ENCODE measurements at places on chromosomes 16 and 17.

- no peak for DNase-seq
Measured at GRCh38 chr17:47632991-47633390, 16.7 kb upstream of the KPNB1 start.

GRCh38 chr16:22297114-22297870 is at the start of gene POLR3E:
POLR3E (plus strand) TSS chr16:22297409; CDS start chr16:22302969, 5,560 bp downstream.
- peak; percentile 100 for DNase-seq

DNA sequence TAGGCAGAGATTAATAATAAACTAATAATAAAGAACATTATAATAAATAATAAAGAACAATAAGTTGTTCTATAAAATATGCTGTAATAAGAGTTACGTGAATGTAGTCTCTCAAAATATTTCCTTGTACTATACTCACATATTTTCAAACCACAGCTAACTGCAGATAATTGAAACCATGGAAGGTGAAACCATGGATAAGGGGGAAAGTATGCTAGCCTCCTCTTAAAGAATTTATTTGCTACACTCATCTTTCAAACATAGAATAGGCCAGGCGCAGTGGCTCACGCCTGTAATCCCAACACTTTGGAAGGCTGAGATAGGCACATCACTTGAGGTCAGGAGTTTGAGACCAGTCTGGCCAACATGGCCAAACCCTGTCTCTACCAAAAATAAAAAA is 18.5 kb downstream of the CYTH1 start:
- DNase-seq: no peak

DNA sequence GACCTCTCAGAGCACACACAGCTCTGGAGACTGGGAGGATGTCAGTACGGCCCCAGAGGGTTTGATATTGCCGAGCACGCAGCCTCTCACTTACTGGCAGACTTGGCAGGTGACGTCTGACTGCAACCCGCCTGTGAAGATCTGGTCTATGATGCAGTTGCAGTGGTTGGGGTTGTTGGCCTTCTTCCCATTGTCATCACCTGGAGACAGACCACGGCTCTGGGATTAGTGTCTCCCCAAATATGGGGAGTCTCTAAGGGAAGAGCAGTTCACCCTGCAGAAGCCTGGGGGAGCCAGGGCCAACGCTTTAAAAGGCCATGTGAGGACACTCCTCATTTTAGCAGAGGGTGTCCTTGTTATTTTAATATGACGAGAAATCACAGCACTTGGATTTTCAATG is 30.1 kb downstream of the USP22 start:
- no peak for DNase-seq

- peak; percentile 33 for DNase-seq
Measured at GRCh38 chr17:75877752-75878173, 618 bp downstream of the TRIM47 start.

- no peak for DNase-seq
Measured at GRCh38 chr17:1908699-1909309, 79.0 kb downstream of the RPA1 start.

- no peak for DNase-seq
Measured at GRCh38 chr16:80664226-80664625, 123.4 kb downstream of the DYNLRB2 start.

GRCh38 chr17:75400326-75400939 is 5.0 kb downstream of the GRB2 start:
- no peak for DNase-seq

GRCh38 chr16:3835089-3835602 is 45.4 kb downstream of the CREBBP start:
- no peak for DNase-seq

DNA sequence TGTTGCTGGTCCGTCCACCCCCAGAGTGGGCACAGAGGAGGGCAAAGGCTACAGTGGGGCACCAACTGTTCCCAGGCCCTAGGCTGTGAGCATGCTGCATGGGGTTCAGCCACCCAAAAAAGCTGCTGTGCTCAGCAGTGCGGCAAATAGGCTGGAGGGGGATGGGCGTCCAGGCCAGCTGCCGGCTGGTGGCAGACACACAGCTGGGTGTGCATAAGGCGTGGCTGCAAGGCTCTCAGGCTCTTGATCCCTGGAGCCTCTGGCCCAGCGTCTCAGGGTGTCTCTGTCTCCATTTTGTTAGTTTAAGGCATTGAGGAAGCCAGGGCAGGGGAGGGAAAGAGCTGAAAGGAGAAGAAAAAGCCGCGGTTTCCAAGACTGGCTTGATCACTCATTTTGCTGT is 8.8 kb downstream of the RPL19 start:
- no peak for DNase-seq

DNA sequence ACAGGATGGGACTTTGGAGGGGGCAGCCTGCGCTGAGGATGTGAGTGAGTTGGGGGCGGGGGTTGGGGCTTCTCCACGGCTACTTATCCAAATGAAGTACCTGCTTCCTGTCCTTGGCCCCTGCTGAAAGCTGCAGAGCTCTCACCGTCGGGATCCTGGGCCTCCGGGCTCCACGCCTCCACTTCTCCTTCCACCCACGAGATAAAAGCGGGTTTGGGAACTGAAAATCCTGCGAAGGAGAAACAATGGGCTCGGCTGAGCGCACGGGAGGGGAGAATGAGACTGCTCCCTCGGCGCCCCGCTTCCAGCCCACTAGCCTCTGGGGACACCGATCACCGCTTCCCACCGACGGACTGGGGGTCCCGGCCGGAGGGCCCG is 486 bp downstream of the ZNF785 start:
- DNase-seq: no peak

GRCh38 chr16:9681508-9681907 is 500.7 kb downstream of the GRIN2A start:
- no peak for DNase-seq

DNA sequence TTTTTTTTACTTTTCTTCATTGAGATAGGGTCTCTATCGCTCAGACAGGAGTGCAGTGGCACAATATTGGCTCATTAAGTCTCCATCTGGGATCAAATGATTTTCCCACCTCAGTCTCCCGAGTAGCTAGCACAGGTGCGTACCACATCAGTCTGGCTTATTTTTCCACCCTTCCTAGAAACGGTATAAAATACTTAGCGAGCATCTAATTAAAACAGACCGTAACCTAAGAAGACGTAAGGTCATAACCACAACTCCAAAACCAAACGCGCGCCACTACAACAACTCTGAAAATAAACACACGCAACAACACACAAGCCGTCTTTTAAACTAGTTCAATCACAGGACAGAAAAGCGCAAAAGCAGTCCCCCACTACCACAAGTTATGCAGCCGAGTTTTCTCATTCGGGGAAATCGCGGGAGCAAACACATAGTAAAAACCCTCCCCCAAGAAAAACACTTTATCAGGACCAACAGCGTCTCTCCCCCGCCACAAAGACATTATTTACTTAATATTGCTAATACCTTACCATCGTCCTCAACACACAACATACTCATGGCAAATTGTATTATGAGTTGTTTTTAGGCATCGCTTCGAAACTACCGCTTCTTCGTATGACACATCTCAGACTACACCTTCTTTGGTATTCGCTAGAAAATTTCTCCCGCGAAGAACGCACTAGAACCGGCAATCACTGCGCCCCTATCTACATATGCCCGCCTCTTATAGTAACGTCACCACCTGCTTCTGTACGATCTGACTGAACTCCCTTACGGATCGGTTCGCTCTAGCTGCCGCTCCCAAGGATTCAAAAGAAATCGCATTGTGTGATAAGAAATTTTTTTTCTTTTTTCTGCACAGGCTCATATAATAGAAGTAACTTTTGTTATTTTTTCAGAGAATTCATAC is 32.8 kb downstream of the TEX14 start:
- DNase-seq: peak; percentile 58

DNA sequence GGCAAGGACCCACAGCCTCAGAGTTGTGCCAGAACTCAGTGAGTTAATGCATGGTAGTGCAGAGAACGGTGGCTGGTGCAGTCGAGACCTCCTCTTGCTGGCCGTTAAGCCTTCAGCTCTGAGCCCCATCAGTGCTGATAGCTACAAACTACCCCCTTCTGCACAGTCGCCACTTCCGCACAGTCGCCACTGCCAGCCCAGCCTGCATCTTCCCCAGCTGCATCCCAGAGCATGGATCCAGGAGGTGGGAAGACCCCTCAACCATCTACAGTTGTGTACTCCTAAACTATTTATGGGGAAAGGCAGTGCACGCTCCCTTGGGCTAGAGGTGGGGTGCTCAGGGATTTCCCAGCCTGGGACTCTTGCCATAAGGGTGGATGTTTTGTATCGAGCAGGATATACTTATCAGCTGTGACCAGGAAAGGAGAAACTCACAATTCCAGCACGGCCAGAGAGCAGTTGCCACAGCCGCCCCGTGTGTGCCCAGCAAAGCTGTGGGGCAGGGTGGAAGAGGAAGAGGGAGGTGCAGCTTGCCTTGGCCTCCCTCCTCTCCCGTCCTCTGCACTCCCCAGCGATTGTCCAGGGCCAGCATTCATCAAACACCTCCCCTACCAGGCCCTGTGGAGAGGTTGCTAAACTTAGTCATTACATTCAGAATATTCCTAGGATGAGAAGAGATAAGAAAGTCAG is 49.5 kb upstream of the CMIP start:
- DNase-seq: no peak

DNA sequence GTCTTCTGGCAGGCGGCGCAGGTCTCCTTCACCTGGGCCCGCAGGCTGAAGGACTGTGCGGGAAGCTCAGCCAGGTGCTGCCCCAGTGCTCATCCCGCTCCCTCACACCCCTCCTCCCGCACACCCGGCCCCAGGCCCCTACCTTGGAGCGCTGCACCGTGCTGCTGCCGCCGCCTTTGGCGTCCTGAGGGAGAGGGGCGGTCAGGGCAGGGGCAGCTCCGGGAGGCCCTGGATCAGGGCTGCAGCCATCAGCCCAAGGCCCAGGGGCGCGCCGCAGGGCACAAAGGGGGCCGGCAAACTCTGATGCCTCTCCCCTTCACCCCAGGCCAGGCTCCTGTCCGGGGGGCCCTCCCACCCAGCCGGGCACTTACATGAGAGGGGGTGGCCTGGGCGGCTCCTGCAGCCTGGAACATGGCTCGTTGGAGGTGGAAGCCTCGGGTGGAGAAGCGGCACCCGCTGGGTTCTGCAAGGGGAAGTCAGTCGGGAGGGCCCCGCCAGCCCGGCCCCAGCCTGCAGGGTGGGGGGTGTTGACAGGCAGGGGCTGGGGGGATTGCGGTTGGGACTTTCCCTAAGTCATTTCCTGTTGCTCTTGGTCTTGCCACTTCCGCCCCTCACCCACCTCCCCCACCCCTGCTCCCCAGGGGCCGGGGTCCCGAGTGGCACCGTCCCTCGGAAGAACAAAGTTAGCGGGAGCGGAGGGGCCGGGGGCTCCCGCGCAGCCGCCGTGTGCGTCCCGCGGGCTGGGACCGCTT is 863 bp downstream of the LIMD2 start:
- peak; percentile 84 for DNase-seq

DNA sequence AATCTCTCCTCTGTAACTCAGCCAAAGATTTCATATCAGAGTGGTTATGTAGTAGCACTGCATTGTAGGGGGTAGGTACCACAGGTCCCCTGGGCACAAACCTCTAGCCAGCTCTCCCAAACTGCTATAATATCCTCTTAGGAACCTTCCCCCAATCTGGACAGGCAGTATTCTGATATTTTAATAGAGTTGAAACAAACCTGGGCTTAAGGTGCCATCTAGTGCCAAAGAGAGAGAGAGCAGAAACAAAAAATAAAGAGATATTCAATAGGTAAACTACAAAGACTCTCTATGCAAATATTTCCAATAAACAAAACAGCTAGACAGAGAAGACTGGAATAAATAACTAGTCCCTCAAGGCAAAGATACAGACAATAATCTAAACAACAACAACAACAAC is 1070.0 kb downstream of the CDH11 start:
- DNase-seq: no peak

GRCh38 chr17:2008332-2009126 is 16.6 kb downstream of the RTN4RL1 start:
- DNase-seq: no peak

GRCh38 chr16:89981414-89981813 is 32.9 kb downstream of the DEF8 start:
- DNase-seq: no peak

DNA sequence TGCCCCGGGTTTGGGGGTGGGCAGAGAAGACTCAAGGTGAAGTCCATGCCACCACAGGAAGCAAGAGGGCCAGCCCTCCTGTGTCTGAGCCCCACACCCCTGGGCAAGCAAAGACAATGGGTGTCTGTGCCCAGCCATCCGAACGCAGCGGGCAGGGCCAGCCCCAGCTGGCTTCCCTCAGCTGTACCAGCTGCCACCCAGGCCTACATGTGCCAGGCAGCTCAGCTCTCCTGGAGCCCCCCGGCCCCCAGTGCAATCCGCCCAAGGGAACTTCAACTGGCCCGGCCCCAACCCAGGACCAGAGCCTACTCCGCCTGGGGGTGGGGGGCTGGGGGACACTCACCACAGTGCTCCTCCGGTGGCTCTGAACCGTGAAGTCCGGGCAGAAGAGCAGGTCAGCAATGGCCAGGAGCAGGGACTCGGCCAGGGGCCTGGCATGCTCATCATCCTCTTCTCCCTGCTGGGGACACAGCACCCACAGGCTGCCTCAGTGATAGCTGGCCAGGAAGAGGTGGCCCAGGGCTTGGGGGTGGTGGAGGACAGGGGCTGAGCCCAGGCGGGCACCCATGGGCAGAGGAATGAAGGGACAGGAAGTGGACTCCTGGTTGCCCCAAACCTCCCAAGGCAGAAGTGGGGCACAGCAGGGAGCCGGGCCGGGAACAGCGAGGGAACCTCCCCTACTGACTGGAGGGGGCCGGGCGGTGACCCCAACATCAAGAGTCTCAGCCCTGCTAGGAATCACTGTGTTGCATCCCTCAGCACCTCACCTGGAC is 9.8 kb downstream of the HID1 start:
- DNase-seq: no peak

DNA sequence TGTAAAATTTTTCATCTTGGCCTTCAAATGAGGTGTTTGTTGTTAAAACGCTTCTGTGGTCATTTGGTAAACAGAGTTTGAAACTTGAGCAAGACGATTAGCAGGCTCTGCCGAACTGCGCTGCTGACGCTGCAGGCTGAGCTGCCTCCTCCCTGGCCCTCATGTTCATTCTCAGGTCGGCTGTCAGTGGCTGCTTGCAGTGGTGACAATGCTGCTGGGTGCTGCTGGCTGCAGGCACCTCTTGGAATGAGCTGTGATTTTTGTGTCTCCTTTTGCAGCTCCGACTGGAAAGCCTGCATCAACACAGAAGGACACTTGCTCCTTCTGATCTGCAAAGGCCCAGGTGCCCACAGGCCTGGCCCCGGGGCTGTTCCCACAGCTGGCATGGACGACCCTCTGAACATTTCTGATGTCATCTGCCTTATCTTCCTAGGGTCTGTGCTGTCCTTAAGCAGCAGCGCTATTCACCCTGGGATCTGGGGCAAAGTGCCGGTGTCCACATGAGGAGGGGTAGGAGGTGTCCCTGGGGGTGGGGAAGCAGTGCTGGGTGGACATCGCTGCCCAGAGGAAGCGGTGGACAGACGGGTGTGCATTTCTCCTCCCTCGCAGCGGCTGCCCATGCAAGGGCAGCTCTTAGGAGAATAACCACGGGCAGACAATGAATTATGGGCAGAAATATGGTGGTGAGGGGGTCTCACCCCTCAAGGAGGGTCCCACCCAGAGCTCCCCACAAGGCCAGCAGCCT is 23.1 kb upstream of the OSGIN1 start:
- DNase-seq: no peak

- no peak for DNase-seq
Measured at GRCh38 chr17:41975099-41976083, 8.8 kb downstream of the CNP start.
